Stimulated activated CD4-positive, alpha-beta T cell treated with anti-CD3 and anti-CD28 coated beads, Interleukin-4, amount 100 ng/mL, for 48 hours (primary cell): ENCODE measurements at places on chromosomes 11 and 22.

DNA sequence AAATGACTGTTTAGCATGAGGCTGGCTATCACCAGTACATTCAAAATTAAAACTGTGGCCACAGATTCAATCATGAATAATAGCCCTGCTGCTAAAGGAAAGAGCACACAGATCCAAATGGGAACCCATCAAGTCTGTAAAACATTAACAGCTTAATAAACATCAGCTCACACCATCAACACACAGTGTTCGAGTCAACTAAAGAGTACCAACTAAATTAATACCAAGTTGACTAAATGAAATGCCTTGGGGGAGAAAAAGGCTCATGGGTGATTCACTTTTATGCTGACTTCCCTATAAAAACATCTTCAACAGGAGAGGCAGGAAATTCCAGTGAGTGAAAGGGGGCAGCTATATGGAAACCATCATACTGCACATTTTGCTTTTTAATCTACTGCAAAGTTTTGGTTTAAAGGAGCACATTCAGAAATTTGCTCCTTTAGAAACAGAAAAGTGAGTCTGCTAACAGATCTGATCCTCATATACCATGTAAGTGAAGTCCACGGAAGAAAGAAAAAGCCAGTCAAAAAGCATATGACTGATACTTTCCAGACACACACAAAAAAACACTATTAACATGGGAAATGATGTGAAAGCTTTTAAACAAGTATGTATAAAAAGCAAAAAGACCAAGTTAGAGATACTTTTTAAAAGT, 16.3 kb downstream of the LGR4 start:
- no peak for DNase-seq

GRCh38 chr11:83012168-83013067, 59.3 kb downstream of the RAB30 start:
- no peak for DNase-seq

GRCh38 chr22:32622744-32623110, 148.1 kb downstream of the FBXO7 start:
- DNase-seq, result no peak

- DNase-seq, result no peak
Measured at GRCh38 chr11:8577791-8578581, 16.0 kb downstream of the STK33 start.

DNA sequence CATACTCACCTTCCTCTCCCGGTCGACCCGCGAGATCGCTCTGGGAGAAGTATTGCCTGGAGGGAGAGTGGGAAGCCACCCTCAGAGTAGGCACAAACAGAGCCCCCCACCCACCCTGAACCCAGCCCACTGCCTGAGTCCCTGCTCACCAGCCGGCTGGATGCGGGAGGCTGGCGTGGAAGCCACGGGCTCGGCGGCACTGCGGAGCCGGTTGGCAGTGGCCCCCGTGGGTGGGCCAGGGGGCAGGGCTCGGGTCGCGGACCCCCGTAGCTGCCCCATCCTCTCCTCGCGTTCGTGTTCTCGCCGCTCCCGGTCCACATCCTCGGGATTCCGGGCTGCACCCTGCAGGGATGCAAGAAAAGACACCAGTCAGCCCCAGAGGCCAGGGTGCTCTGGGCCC, 21.4 kb upstream of the TMEM184B start:
- no peak for DNase-seq

DNA sequence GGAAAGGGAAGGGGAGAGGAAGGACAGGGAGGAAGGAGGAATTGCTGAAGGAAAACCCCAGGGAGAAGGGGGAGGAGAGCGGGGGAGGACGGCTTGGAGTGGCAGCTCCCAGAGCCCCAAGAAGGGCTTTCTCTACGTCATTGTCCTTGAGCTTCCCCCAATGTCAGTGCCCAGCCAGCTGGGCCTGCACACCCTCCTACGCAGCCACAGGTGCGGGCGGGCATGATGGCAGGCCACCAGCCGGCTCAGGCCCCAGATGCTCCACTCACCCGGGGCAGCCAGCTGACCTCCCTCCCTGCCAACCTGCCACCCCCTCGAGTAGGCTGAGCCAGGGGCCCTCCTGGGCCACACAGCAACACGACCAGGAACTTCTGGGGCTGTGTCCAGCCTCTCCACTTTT, 11.2 kb downstream of the SYT7 start:
- DNase-seq, result no peak

DNA sequence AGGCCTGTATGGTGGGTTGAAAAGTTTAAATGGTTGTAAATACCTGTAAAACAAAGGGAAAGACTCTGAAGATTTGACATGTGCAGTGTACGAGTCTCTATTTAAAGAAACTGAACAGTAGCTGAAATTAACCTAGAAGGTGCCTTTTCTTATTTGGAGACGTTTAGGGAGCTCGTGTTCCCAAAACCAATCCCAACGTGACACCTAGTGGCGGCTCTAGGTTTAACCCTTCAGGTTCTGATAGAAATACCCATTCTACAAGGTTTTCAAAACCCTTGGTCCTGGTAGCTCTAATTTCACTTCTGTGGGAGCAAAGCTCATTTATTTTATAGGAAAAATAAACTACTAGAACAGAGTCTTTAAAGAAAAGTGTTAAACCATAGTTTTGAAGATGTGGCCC, 258.3 kb downstream of the LRRC4C start:
- peak; percentile 3 for DNase-seq

DNA sequence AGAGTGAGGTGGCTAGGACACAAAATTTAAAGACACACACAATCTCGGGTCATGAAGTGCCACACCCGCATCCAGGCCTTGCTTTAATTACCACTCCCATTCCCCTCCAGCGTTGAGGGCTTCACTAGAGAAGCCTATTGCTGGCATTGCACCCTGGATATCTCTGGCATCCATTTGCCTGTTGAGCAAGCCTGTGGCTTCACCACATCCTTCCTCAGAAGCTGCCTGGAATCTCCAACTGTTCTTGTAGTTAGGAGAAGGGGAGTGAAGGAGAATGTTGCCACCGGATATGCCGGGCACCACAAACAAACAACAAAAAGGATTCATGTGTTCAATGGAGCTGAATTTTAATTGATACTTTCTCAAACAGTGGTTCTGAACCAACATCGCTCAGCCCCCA, 34.4 kb upstream of the RCN1 start:
- DNase-seq, result no peak
